Right lobe of liver (tissue), 6 donors: ENCODE measurements at places on chromosomes 7 and 10. TPM values are rescaled to one million over a fixed set of nuclear protein-coding genes. Genes with fewer than 3 reads are reported as not detected.

DNA sequence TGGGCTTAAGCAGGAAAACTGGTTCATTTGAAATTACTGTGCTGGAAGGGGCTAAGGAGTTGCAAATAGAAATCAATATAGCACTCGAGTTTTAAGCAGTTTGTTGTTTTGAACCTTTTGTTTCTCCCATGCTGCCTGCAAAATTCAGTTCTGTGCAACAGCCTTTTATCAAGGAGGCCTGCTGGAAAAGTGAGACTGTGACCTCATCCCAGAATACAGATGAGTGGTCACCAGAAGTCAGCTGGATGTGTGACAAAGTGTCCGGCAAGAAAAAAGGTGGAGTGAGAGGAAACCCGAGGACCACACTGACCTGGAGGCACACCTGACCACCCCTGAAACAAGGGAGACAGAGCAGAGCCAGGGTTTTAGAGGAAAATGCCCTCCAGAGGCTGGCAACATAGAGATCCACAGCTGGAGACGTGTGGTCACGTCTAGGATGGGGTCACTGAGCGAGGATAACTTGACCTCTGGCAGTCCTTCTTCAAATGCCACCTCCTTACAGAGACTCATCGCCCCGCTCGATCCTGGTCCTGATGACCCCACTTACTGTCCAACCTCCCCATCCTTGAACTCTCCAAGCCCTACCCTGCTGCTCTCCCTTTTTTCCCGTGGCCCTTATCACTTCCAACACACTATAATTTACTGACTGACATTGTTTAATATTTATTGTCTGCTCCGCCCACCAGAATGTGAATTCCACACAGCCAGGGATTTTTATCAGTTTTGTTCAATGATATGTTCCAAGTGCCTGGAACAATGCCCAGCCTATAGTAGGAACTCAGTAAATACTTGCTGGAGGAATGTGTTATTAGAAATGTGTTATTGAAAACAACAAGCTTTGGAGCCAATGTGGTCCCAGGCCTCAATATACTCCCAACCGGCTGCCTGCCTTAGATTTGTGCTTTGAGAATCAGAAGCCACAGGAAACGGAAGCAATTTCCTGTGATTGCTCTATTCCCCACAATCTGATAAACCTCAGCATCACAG is 243.8 kb downstream of the GLI3 start:
- DNase-seq = no peak

- DNase-seq = peak; percentile 59
Measured at GRCh38 chr10:123007558-123008354, 839 bp downstream of the IKZF5 start.

- no peak for DNase-seq
Measured at GRCh38 chr7:122597277-122597676, 101.6 kb downstream of the RNF133 start.

DNA sequence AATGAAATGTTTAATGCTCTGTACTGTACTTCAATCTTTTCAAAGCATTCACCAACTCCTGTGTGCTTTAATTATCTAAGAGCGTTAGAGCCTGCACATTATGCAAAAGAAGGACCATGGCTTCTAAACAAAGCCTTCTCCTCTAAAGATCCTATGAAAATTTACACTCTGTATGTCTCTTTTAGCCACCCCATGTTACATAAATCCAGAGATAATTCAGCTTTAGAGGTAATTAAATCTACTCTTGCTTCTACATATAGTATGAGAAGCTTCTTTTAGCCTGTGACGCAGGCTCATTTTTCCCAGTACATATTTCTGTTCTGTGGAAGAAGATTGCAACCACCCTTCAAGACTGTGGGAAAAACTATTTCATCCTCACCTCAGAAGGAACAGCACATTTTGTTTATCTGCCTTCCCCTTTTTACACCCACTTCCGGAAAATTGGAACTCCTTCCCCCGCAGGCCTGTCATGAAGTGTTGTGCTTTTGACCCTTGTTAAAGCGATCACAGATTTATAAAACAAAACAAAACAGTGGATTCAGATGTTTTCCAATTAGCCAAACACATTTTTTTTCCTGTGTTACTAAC is 8.1 kb upstream of the TAS2R16 start:
- DNase-seq = no peak

GRCh38 chr7:151793531-151793951 is 83.4 kb downstream of the PRKAG2 start:
- peak; percentile 92 for DNase-seq

DNA sequence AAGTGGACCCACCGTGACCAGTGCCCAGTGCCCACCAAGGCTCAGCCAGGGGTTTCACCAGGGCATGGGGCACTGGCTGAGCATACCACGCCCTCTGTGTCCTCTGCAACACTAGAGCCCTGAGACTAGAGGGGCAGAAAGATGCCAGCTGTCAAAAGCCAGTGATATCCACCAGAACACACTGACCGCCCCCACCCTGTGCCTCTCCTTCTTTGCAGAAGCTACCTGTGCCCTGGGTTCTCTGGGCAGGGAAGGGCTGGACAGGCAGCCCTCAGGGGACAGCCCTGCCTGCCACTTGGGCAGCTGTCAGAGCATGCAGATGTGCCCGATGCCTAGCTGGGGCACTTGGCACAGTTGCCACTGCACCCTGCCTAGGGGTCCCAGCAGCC is 494 bp downstream of the VSIR start:
- no peak for DNase-seq

DNA sequence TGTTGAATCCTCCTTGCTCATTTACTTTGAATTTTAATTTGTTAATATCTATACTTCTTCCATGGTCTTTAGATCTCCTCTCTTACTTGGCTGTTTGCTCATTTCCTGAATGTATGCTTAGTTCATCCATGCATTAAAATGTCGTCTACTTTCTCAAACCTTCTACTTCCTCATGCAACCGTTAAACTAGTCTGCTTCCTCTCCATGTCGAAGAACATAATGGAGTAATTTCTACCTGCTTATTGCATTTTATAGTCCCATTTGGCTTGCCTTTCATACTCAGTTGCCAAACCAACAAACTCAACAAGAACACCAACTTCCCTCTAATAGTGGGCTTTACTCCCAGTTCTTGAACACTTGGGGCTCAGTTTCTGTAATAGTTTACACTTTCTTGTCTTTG is 43.8 kb upstream of the SEMA3D start:
- no peak for DNase-seq

Gene HPSE2
- not detected for total RNA-seq

- no peak for DNase-seq
Measured at GRCh38 chr10:26715137-26715487, 17.6 kb downstream of the PDSS1 start.

GRCh38 chr7:2224491-2224928 is 8.2 kb downstream of the MAD1L1 start:
- DNase-seq = no peak
